Stimulated activated CD8-positive, alpha-beta memory T cell treated with anti-CD3 and anti-CD28 coated beads, Interleukin-15, amount 100 ng/mL, for 48 hours (primary cell): ENCODE measurements at places on chromosomes 6 and 20.

GRCh38 chr6:20877008-20877937 lies 343.0 kb downstream of the CDKAL1 start:
- DNase-seq = peak; percentile 34

- no peak for DNase-seq
Measured at GRCh38 chr20:14765370-14765701, 427.9 kb upstream of the FLRT3 start.

GRCh38 chr20:4926531-4927156 lies 74.7 kb downstream of the SLC23A2 start:
- DNase-seq = no peak

GRCh38 chr6:37671061-37671460 lies 26.6 kb downstream of the MDGA1 start:
- no peak for DNase-seq

DNA sequence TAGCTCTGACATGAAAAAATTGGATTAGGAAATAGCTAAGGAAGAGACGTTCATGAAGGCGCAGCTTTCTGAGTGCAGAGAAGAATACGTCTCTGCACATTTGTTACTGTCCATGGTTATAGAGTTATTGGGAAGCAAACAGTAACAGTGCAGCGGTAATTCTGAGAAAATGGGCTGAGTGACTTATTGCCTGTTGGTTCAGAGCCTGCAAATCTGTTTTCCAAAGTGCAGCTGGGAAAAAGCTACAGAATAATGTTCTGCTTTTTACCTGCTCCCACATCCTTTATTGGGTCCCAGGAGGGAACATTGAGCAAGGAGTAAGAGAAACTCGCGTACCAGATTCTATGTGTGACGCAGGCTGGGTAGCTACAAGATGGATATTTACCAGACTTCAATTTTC lies 160.2 kb downstream of the BTBD3 start:
- no peak for DNase-seq

GRCh38 chr6:14386668-14387067 lies 269.1 kb downstream of the CD83 start:
- DNase-seq = no peak

- DNase-seq = no peak
Measured at GRCh38 chr20:45028424-45029136, 62.3 kb downstream of the STK4 start.

DNA sequence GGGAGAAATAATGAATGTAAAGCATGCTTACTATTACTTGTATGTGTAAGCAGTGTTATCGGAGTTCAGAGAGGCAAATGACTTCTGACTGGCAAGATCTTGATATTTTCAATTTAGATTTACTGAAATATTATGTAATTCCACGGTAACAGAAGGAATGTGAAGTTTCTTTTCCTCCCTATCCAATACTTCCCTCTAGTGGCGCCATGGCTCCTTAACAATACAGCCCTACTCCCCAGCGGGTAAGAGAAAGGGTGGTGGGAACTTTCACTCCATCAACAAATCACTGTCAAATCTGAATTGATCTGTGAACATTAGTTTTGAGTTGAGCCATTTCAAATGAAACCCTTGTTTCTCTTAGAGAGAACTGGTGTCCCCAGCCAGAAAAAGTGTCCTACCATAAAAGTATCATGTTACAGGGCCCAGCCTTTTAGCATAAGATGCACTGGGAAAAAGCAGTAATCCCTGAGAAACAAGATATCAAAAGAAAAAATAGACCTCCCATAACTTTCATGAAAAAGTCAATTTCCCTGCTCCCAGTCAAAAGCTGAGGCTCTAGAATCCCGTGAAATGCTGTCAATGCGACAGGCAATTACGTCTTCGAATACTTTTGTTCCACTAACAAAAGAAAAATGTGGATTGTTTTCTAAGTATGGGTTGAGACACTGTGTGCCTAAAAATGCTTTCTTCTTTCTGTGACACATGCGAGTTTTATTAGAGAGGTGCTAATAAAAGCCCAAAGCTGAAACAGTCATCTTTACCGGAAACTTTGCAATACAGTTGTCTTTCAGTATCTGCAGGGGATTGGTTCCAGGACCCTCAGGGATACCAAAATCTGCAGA lies 12.9 kb downstream of the COX7A2 start:
- DNase-seq = no peak

DNA sequence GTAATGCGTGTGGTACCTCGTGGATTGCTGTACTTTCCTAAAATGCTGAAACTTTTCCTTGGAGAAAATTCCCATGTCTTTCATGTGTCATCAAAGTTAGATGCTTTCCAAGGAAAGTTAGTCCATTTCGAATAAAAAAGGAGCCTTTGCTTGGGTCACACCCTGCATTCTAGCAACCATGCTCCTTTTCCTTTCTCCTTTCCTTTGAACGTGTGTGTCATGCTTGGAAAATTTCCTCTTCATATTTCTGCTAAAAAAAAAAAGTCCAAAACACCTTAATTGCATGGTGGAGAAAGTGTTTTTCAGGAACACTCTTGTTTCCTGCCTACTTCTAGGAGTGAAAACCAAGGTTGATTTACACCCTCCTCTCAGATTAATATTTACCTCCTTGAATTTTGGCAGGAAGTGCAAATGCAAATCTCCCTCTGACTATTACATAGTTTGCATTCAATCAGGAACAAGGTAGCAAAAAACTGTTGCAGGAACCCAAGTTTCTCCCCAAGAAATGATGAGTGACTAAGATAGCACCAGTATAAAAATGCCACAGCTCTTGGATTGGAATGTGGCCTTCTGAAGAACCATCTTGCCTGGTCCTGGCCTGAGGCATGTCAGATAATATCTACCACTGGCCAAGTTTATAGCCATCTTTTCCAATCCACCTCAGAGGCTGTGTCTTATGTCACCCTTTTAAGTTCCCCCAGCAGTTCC lies 590.6 kb downstream of the QKI start:
- no peak for DNase-seq

GRCh38 chr20:58880994-58881752 lies 28.7 kb downstream of the GNAS start:
- DNase-seq = no peak

DNA sequence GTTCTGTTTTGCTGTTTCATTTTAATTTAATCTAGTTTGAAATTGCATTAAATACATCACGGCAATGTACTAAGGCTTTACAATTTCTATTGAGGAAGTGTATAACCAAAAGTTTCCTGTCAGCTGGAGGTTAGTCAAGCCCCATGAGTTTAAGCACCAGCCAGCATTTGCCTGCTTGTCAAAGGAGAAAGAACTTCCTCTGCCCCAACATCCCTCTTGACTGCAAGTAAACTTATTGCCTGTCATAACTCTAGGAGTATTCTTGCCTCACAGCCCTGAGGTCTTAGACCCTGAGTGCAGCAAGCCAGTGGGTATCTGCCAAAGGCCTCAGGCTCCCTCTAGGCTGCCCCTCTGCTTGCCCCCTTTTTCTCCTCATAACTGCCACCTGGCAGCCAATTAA lies 106.7 kb upstream of the INSM1 start:
- DNase-seq = no peak

GRCh38 chr20:6855104-6855503 lies 87.6 kb downstream of the BMP2 start:
- DNase-seq = no peak
